ENCODE measurements at places on chromosomes 7 and 10. TPM values are rescaled to one million over a fixed set of nuclear protein-coding genes. Genes with fewer than 3 reads are reported as not detected.

- no peak for DNase-seq
These were observed 6.5 kb upstream of the OGA start for GRCh38 chr10:101824736-101825135.

BLNK gene
- not detected for total RNA-seq

DNA sequence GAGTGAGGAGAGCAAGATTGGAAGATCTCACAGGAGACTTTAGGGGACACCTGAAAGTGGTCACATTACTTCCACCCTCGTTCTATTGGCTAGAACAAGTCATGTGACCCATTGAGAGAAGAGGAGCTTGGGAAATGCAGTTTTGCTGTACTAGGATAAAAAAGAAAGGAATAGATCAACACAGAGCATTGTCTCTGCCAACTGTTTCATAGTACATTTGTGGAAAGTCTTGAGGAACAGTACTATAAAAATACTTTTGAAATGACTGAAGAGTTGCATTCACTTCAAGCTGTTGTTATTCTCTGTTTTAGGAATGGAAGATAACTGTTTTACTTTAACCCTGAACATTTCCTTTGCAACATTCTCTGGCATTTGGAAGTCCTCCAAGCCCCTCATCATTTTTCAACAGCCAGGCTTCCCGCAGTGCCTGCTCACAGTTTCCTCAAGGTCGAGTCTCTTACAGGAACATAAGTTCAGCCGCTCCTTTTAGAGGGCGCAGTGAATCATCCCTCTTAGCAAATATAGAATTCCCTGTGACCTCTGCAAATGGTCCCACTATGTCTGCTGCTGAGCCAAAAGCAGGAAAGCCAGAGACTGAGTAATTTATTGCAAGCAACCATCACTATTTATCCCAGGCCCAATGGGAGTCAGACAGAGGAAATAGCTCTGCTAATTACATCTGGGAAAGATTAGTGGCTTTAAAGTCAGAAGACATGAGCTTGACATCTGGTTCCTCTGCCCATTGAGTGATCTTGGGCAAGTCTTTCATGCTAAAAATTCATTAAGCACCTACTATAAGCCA, 40.7 kb downstream of the MRPL32 start:
- DNase-seq: peak; percentile 92

DNA sequence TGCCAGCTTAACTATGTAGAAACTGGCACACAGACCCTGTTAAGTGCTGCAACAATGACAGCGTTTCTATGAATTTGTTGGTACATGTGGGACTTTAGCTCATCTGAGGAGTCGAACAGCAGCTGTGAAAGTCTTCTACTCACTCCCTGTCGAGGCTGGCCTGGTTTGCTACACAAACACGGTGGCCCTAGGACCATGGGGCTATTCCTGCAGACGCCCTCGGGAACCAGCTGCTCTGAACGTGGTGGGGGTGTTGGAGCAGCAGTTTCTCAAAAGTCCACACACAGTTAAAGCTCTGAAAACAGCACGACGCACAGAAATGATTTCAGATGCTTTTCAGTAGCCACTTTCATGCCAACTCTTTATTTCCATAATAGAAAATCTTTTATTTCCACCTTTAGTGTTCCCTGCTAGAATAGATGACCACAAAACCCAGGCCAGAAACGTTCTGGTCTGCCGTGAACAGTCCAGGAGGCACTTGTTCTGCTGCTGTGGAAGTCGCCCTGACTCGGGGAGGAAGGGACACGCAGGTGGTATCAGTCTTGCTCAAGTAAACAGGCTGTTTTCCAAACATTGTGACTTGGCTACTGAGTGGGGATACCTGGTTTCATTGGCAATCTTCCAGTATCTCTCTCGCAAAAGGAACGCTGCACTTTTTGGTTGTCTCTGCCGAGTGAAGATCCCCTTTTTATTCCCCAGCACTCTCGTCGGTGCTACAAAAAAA, 21.5 kb downstream of the GUSB start:
- no peak for DNase-seq

PTPRN2 gene
- 2.1 TPM for total RNA-seq

- no peak for DNase-seq
These were observed 26.9 kb upstream of the RET start for GRCh38 chr10:43050011-43050410.

DNA sequence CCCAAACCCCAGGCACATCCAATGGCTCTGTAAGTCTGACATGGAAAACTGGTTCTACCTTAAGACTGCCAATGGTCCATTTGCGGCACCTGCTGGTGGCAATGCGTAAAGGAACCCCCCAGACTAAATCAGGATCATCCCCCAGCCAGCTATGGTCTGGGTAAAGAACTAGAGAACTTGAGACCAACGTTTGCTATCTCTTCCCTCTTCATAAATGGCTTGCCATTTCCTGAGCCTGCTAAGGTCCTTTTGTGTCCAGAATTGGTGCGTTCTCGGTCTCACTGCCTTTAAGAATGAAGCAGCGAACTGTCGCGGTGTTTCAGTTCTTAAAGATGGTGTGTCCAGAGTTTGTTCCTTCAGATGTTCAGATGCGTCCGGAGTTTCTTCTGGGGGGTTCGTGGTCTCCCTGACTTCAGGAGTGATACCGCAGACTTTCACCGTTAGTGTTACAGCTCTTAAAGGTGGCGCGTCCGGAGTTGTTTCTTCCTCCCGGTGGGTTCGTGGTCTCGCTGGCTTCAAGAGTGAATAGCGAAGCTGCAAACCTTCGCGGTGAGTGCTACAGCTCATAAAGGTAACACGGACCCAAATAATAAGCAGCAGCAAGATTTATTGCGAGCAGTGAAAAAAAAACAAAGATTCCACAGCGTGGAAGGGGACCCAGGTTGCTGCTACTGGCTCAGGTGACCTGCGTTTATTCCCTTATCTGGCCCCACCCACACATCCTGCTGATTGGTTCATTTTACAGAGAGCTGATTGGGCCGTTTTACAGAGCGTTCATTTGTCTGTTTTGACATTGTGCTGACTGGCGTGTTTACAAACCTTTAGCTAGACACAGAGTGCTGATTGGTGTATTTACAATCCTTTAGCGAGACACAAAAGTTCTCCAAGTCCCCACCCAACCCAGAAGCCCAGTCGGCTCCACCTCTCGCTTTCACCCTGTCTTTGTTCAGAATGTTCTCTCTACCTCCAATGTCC, 95.4 kb downstream of the ELMO1 start:
- DNase-seq: peak; percentile 10

WEE2 gene
- total RNA-seq: not detected

DNA sequence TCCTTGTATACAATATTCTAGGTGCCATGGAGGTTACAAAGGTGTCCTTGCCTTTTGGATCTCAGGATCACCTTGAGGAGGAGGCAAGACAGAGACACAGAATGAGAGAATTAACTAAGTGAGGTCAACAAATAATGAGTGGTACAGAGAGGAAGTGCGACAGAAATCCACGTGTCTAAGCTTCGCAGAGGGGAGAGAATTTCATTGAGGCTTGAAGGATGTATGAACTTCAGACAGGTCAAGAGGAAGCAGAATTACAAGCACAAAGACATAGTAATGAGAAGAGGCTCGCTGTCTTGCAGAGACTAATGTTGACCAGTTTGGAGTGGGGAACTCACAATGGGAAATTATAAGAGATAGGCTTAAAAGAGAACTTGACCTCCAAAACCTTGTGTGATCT, 308.7 kb downstream of the FRMD4A start:
- DNase-seq: no peak

SLC39A12 gene
- under 0.01 TPM for total RNA-seq

FBXO24 gene
- not detected for total RNA-seq

ACSM6 gene
- total RNA-seq: not detected
